ENCODE measurements at places on chromosomes 2 and 18. TPM values are rescaled to one million over a fixed set of nuclear protein-coding genes. Genes with fewer than 3 reads are reported as not detected.

The TLX2 gene
- total RNA-seq: not detected

The MRO gene
- 1.6 TPM for total RNA-seq

The FHOD3 gene
- total RNA-seq: 85.5 TPM

The CXCR2 gene
- total RNA-seq: not detected

The SERPINB10 gene
- not detected for total RNA-seq

The MOGAT1 gene
- total RNA-seq: not detected

The NAB1 gene
- total RNA-seq: 58.5 TPM

The AOX1 gene
- 3.0 TPM for total RNA-seq

The PXDN gene
- 893 TPM for total RNA-seq

The GCG gene
- total RNA-seq: not detected

The VWC2L gene
- not detected for total RNA-seq

The CD207 gene
- total RNA-seq: not detected

The TIA1 gene
- total RNA-seq: 115 TPM

The TSGA10 gene
- total RNA-seq: 13.1 TPM

The IL36RN gene
- total RNA-seq: not detected

The CCDC68 gene
- total RNA-seq: 5.0 TPM

The DNAJC10 gene
- total RNA-seq: 334 TPM

Data from smooth muscle cell of the umbilical artery (primary cell).